ENCODE measurements at places on chromosomes 3 and 15.
A peak's percentile ranks its signal among the peaks of the same experiment; 100 is the strongest.

DNA sequence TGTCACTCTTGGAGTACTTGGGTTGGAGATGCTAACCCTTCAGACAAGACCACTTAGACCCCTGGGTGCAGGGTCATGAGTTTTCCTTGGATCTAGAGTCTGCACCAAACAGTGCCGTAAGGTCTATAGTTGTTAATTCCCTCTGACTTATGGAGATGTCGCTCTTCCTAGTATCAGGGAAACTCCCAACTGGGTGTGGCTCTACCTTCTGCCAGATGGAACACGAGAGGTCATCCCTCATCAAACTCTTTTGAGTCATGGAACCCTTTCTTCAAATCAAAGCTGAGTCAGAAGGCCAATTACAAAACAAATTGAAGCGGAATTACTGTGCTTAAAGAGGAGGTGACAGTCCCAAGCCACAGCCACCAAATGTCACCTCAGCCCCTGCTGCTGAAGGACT, 514.9 kb upstream of the PROK2 start:
- no peak for DNase-seq

GRCh38 chr15:101018016-101018415, 98.9 kb downstream of the LRRK1 start:
- no peak for DNase-seq

DNA sequence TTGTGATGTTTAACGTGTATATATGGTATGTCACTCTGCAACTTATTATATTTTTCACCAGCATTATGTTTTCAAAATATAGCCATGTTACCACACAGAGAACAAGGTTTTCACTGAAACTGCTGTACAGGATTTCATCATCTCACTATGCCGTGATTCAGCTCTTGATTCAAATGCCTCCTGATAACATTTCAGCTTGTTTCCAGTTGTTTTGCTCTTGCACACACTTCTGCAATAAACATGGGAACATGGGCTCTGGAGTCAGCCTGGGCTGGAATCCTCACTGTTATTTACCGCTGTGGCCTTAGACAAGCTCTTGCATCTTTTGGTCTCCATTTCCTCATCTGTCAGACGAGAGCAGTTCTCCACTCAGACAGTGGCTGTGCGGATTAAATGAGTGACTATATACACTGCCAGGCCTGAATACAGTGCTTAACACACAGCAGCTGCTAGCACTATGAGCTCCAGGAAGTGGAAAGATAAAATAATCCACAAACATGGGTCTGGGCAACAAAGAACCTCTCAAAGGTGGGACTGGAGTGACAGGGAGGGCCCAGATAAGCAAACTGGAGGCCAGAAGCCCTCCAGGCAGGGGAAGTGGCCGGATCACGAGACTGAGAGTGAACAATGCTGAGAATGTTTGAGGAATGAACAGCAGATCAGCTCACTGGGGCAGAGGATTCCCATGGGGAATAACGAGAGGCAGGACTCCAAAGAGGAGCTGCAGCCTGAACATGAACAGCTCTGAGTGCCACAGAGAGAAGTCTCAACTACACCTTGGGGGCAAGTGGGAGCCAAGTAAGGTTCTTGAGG, 17.7 kb downstream of the NTRK3 start:
- no peak for DNase-seq

DNA sequence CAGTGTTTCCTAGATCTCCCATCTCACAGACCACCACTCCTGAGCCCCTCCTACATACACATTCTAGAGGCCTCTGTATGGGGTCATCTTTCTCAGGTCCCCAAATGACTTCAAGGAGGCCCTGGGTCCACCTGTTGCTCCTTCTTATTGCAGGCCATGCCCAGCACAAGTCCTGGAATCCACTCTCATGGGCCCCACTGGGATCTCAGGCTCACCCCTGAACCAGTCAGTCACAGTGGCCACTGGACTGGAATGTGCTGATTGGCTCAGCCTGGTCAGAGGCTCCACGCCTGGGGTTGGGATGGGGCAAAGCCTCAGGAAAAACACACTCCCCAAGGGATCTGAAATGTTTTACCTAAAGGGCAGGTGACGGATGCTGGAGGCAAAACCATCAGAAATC, 55.7 kb downstream of the SPSB4 start:
- no peak for DNase-seq

DNA sequence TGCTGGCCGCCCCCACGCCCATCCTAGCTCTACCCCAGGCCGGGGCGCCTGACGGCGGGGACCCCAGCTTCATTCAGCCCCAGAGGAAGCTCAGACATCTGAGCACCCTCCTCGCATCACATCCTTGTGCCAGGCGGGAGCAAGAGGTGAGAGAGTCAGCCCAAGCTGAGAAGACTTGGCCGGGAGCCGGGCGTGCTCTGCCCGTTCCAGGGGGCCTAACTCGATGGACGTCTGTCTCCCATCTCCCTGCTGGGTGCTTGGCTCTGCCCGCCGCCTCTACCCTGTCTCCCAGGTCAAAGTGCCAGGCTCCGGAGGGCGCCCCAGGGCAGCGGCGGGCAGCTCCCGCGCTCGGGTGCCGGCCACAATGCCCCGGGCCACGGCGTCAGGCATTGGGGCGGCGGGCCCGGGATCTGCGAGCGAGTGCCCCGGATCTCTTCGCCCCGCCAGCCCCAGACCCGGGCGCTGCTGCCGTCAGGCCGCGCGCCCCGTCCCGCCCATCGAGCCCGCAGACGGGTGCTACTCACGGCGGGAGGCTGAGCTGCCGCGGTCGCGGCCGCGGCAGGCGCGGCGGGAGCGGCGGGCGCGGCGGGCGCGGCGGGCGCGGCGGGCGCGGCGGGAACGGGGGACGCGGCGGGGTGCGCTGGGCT, 388 bp downstream of the DAPK2 start:
- DNase-seq = no peak

DNA sequence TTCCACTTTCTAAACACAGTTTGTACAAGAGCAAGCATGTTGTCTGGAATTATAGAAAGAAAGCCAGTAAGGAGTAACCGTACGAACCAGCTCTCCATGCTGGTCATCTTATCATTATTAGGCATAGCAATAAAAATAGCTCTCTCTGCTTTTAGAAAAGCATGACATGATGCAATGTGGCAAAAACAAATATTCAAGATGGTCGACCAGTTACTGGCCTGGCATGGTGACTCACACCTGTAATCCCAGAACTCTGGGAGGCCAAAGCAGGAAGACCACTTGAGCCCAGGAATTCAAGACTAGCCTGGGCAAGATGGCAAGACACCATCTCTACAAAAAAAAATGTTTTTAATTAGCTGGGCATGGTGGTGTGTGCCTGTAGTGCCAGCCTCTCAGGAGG, 2.6 kb upstream of the MAP4 start:
- no peak for DNase-seq

DNA sequence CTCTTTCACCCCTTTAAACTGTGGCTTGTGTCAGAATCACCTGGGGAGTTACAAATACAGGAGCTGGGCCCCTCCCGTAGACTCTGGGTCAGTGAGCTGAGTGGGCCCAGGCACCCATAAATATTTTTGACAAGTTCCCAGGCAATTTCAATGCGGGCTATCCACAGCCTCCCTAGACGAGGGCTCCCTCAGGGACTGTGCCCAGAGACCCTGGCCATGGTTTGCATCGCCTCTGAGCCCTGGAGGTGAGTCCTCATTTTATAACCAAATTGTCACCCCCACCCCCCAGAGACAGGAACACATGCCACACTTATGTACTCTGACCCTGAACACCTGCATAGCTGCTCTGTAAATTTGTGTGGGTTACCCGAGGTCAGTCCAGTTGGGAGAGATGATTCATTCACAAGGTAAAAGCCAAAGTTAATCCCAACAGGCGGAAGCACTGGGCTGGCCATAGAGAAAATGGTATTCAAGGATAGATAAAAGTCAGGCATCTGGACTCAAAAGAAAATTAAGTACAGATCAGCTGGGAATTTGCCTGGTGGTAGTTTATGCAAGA, 146.5 kb upstream of the SLC6A11 start:
- no peak for DNase-seq

- DNase-seq = no peak
Measured at GRCh38 chr15:49215768-49216739, 46.0 kb downstream of the GALK2 start.

GRCh38 chr3:180611006-180611405, 9.0 kb downstream of the TTC14 start:
- DNase-seq = no peak

GRCh38 chr3:131591394-131592014, 88.7 kb upstream of the MRPL3 start:
- DNase-seq = peak; percentile 41

GRCh38 chr3:186118692-186119091, 9.8 kb upstream of the ETV5 start:
- DNase-seq = no peak

DNA sequence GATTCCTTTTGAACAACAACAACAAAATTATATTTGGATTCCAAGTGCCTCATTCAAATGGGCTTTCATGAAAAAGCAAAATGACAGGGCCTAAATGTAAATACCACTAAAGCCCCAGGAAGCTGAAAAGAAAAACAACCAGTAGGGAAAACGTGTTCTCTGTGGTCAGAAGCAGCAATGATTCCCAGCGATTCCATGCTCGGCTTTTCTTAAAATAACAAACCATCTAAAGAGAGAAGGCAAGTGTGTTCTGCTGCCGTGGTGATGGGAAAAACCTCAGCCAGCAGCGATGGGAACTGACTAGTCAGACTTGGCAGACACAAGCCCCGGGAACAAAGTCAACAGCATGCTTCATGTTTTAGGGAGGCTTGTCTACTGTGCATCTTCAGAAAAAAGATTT, 153.6 kb downstream of the TNIK start:
- DNase-seq = no peak

GRCh38 chr3:120021523-120021922, 72.7 kb downstream of the GSK3B start:
- DNase-seq = no peak

DNA sequence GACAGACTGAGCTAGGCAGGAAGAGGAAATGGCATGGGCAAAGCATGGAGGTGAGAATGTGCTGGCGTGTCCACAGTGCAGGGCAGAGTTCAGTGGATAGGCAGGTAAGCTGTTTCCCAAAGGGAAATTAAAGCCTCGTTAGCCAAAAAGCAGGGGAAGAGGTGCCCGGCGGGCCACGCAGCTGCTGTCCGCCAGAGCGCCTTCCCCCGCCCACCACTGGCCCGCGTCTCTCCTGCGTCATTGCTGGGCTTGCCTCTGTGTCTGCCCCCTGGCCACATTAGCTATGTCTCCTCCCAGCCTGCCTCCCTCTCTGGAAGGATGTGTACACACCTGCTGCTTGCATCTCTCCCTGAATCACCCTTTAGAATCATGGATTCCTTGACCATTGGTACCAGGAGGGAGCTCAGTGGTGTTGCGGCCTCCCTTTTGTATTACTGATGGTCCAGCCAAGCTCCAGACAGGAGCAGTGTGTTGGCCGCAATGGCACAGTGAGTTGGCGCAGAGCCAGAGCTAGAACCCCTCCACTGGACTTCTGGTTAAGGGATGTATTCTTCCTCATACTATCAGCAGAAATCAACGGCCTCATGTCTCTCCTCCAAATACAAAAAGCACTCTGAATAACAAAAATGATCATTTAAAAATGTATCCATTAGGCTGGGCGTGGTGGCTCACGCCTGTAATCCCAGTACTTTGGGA, 26.6 kb downstream of the SLC28A1 start:
- DNase-seq = no peak

- peak; percentile 34 for DNase-seq
Measured at GRCh38 chr3:48407542-48408099, 22.3 kb downstream of the PLXNB1 start.

GRCh38 chr3:13556207-13556606, 7.3 kb downstream of the FBLN2 start:
- DNase-seq = no peak

DNA sequence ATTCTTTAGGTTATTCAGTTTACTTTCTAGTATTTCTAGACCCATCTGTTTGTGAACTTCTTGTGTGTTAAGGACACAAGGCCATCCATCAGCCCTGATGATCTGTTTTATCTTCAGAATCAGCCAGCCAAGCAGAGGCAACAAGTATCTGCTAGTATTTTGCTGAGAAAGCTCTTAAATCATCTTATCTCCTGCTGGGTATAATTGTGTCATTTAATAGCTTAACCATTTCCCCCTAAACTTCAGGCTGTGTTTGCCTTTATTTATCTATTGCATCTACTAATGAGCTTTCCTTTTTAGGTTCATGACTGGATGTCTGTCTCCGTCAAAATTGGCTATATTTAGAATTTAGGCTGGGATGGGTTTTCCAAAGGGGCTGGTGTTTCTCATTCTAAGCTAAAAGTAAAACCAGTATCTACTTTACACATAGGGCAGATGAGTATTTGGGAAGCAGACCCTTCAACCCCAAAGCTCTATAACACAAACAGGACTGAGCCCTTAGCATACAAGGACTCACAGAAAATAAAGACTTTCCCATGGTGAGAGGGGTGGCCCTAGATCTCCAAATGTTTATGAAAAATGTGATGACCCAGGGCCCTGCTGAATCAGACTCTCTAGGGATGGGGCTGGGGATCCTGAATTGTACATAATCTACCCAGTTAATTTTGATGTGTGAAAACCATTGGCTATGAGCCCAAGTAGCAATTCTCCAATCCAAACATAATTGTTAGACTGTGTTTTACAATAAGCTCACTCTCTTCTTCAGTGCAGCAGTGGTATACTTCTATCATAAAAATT, 65.3 kb upstream of the PSMD6 start:
- no peak for DNase-seq

DNA sequence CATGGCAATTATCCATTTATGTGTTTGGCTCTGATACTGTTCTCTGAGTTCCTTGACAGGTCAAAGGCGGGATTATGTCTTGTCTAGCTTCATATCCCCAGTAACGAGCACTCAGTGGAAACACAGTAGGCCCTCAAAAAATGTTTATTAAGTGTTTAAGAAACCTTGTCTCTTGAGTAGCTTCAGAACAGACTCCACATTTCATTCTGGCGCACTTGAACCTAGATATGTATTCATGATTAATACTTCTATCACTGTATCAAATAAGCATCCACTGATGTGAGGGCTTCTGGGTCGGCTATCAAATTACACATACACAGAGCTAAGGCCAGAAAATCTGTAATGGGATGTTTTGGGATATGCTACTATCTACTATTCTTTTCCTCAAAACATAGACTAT, 4.6 kb downstream of the CBLB start:
- DNase-seq = no peak

DNA sequence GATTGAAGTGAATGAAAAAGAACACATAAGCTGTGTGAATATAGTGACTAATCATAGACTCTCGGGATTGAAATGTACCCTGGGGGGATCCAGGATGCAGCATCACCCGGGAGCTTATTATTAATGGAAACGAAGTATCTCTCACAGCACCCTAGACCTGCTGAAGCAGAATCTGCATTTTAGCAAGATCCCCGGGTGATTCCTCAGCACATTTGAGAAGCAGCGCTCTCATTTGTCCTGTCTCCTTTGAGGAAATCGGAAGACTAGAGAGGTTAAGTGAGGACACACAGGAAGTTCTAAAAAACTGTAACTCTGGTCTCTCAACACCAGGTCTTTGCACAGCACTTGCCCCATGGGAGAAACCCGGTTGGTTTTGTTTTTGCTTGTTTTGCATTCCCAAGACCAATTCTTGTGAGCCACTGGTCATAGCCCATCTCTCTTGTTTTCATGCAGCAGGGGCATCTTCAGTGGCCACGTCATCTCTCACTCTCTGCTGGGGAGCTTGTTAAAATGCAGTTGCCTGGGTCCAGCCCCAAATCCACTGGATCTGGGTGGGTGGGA, 30.2 kb downstream of the ZNF710 start:
- DNase-seq = no peak

Data from mesothelial cell of epicardium (in vitro differentiated cells).